ENCODE measurements at places on chromosomes 5 and 9. TPM values are rescaled to one million over a fixed set of nuclear protein-coding genes. Genes with fewer than 3 reads are reported as not detected.

GRCh38 chr5:31771500-31771899, 132.6 kb downstream of the PDZD2 start:
- DNase-seq, result no peak

DNA sequence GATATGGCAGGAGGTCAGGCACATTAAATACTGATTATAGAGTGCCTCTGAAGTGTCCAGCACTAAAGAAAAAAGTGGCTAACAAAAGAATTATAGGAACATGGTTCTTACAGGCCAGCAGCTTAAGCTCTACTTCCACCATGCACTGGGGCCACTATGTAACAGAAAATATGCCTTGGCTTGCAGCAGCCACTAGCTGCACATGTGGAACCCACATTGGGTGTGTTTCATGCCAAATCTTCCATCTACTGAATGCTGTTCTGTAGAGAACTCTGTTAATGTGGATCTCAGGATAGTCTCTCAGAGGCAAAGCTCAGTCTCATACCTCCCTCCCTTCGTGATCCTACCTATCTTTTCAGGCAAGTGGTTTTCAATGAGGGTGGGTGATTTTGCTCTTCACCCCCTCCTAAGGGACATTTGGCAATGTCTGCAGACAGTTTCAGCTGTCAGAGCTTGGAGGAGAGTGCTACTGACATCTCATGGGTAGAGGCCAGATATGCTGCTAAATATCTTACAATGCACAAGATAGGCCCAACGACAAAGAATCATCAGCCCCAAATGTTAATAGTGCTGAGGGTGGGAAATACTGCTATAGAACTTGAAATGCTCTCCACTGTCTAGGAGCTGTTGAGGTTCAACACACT, 218.9 kb downstream of the TARS1 start:
- DNase-seq, result no peak

ELL2 gene
- 84.1 TPM for total RNA-seq

DNA sequence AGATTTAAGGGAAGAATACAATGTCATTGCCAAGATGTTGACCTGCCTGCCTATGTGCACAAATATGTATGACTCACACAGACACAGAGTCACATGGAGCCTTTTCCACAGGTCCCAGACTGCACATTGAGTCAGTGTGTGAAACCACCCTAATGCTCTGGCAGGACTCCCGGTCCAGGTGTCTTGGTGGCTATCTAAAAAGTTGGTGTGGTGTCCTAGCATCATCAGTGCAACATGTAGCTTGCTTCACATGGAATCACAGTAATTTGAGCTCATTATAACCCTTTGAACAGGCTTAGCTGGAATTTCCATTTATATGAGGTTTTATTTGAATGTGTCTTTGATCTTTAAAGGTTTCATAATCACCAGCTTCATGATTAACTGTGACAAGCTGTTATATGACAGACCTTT, 10.7 kb downstream of the IFNA5 start:
- DNase-seq, result peak; percentile 25

DNA sequence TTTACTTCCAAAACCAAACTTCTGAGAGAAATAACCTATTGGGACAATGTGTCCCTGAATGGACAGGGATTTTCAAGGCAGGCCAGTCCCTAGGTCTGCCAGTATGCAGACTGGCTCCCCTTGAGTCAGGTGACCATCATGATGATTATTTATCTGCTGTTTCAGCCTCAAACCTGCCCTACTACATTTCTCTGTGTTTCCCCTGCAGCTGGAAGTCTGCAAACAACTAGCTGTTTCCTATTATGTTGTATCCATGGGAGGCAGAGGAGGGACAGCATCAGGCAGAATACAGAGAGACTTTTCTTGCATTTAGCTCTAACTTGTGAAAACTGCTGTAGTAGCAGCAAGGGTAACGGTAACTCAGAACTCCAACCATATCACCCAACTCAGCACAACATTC, 36.2 kb upstream of the IFNK start:
- DNase-seq, result no peak

DNA sequence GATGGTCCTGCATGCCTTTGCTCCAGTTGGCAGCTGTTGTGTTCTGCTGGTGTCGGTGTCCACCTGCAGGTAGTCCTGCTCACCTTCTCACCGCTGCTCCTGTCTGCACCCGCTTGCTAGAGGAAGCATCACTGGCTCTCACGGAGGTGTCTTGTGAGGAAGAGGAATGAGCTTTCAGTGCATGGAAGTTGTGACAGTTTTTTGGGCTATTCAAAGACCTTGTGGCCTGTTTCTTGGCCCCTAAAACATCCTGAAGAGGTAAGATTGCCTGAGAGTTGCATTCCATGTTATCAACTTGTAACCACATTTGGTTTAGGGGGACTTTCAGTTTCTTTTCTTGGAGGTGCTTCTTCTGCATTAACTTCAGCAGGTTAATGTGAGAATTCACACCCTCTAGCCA, 85.6 kb downstream of the MACROH2A1 start:
- no peak for DNase-seq

PCDHGB1 gene
- total RNA-seq, result 8.1 TPM

GRCh38 chr9:26551971-26552370, 340.6 kb downstream of the CAAP1 start:
- DNase-seq, result no peak

SHC3 gene
- under 0.01 TPM for total RNA-seq

GRCh38 chr5:176959051-176959450, 47.5 kb downstream of the UIMC1 start:
- peak; percentile 19 for DNase-seq

DNA sequence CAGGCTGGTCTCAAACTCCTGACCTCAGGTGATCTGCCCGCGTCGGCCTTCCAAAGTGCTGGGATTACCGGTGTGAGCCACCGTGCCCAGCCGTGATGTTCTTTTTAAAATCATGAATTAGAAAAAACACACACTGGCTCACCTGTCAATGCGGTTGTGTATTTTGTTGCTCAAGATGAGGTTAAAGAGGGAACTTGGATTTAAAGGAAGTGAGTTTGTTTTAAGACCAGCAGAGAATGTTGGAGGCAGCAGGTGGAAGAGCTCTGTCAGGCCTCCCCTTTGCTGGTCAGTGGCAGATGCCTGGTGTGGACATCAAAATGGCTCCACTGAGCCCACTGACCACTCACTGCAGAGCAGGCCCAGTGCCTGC, 38.9 kb downstream of the WNK2 start:
- no peak for DNase-seq

GRCh38 chr9:132582786-132583583, 579 bp downstream of the BARHL1 start:
- no peak for DNase-seq
